ENCODE measurements at places on chromosomes 1 and 21.

DNA sequence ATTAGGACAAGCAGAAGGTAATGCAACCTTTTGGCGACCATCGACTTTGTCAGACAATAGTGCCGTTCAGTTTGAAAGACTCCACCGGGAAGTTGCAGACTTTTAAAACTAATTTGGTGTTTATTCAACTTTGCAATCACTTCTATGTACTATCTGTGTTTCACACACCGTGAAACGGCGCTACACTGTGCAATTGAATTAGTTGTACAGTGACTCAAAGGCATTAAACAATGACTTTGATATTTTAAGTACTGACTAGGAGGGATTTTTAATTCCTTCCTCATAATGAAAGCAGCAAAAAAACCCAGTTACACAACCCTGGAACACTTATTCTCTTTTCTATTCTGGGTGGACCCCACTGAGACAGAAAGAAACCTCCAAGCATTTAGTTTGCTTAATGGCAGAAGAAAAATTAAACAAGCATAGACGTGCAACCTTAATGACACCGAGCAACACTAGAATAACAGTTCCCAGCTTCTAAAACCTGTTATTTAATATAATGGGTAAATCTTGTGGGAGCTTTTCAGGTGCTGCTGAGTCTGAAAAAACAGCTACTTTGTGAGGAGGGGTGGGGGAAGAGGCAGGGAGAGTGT lies 176.8 kb downstream of the LMO4 start:
- DNase-seq: no peak

DNA sequence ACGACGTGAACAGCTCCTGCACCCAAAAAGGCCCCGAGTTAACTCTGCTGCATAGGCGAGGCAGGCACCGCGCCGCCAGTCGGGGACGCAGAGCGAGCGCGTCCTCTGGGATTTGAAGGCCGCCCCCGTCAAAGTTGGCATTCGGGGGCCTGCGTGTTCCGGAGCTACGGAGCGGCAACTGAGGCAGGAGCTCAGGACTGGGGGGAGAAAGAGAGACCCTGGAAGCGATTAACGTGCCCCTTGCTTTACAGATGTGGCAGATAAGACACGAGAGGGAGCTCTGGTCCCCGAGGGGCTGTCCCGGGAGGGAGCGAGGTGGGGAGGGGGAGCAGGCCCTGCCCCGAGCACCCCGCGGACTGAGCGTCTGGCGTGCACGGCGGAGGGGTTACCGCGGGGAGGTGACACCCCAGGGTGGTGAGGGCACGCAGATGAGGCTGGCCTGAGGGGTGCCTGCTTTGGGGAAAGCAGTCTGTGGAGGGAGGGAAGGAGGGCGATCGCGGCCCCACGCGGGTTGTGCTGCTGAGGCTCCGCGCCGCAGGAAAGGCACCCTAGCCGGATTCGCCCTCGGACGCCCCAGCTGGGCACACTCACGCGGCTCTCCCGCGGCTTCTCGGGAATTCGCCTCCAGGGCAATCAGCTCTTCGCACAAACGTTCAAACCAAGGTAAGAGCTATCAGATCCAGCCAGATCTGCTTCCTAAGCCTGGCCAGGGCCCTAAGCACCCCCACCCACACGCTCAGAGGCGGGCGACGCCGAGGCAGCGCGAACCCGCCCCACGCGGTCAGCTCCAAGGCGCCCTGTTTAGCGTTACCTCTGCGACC lies 26.5 kb downstream of the ACTA1 start:
- DNase-seq: no peak

- DNase-seq: peak; percentile 83
These were observed 58.5 kb upstream of the BCL10 start for GRCh38 chr1:85334962-85335361.

DNA sequence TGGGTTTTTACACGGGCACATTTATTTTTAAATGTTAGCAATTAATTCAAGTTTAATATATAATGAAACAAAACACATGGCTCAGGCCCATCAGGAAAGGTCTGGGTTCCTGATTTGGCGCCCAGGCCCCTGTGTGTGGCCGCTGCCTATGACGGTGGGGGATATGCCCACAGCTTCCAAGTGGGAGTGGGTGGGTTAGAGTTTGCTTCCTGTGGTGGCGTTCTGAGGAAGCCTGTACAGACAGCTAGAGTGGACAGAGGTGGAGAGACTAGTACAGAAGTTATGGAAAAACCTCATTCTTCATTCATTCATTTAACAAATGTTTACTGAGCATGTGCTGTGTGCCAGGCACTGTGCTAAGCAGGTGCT lies 22.4 kb upstream of the EPS8L3 start:
- no peak for DNase-seq

- peak; percentile 43 for DNase-seq
These were observed 15.0 kb upstream of the RGS4 start for GRCh38 chr1:163054181-163054591.

- DNase-seq: peak; percentile 62
These were observed 7.6 kb upstream of the C1orf116 start for GRCh38 chr1:207040181-207040533.
